ENCODE measurements at places on chromosomes 13 and 19. TPM values are rescaled to one million over a fixed set of nuclear protein-coding genes. Genes with fewer than 3 reads are reported as not detected.

- DNase-seq = no peak
Measured at GRCh38 chr13:44795176-44795575, 194.1 kb downstream of the NUFIP1 start.

Gene C19orf33
- 39.7 TPM for total RNA-seq

- peak; percentile 3 for DNase-seq
Measured at GRCh38 chr13:72820156-72820897, 38.4 kb downstream of the PIBF1 start.

GRCh38 chr13:24788538-24788937 lies 24.6 kb downstream of the RNF17 start:
- peak; percentile 28 for DNase-seq

Gene ATP1A3
- total RNA-seq = 0.87 TPM

- no peak for DNase-seq
Measured at GRCh38 chr13:20118268-20119140, 42.3 kb downstream of the GJA3 start.

- peak; percentile 18 for DNase-seq
Measured at GRCh38 chr19:21698215-21698614, 69.2 kb downstream of the ZNF100 start.

DNA sequence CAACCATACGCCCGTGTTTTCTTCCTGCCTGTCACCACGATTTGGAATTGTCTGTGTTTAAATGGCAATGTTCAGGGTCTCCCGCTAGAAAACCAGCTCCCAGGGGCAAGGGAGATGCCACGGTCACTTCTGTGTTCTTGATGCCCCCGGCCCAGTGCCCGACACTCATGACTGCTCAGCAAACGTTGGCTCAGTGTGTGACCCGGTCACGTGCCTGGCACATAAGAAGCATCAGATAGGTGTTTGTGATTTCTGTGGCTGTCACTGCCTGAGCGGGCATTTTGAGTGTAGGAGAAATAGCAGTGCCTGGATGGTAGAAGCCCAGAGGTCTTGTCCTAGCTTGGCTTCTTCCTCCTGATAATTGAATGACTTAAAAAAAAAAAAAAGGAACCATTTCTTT lies 15.5 kb downstream of the HDGFL2 start:
- no peak for DNase-seq

DNA sequence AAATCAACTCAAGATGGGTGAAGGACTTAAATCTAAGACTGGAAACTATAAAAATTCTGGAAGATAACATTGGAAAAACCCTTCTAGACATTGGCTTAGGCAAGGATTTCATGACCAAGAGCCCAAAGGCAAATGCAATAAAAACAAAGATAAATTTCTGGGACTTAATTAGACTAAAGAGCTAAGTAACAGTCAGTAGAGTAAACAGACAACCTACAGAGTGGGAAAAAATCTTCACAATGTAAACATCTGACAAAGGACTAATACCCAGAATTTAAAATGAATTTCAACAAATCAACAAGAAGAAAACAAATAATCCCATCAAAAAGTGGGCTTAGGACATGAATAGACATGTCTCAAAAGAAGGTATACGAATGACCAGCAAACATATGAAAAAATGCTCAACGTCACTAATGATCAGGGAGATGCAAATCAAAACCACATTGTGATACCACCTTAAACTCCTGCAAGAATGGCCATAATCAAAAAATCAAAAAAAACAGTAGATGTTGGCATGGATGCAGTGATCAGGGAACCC lies 6.3 kb upstream of the RFX1 start:
- DNase-seq = no peak

Gene ATP4B
- total RNA-seq = not detected

DNA sequence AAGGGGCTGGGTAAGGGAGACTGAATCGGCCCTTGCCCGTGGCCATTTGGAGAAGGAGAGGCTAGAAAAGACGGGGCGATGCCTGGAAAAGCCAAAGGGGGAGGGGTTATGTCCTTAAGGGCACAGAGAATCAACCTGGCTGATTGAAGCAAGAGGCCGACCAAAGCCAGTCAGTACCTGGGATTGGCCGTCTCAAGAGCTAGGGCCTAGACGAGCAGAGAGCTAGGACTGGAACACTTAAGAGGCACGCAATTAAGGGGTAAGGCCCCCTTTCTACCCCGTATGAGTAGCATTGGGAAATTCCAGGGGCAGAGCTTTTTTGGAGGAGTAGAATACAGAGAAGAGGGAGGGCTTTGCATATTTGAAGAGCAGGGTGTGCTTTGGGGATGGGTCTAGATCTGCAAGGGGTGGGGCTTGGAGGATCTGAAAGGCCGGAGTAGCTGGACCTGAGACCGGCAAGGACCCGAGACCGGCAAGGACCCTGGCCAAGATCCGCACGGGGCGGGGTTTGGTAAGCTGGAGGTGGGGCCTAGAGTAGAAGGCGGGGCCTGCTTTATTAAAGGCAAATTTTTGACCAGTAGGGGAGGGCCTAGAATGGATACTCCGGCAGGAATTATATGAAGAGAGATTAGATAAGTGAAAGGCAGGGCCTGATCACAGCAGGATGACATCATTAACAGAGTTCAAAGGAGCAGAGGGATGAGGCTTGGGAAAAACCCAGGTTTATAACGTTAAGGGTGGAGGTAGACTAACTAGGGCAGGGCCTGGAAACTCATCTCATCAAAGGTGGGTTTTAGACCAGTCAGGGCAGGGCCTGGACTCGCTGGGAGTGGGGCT lies 10.7 kb upstream of the CACNG6 start:
- DNase-seq = peak; percentile 39

Gene NAT14
- 24.3 TPM for total RNA-seq

Measured in mammary epithelial cell (primary cell).